Activated naive CD4-positive, alpha-beta T cell treated with anti-CD3 and anti-CD28 coated beads, Interleukin-2, amount 50 U/mL, for 72 hours (primary cell): ENCODE measurements at places on chromosomes 1 and 21. TPM values are rescaled to one million over a fixed set of nuclear protein-coding genes. Genes with fewer than 3 reads are reported as not detected.

Gene CD52
- 698 TPM for total RNA-seq

Gene PROK1
- total RNA-seq: not detected

Gene KCNJ9
- 0.06 TPM for total RNA-seq

Gene CAPN8
- total RNA-seq: not detected

Gene TTLL10
- not detected for total RNA-seq
